ENCODE measurements at places on chromosomes 5 and 9. TPM values are rescaled to one million over a fixed set of nuclear protein-coding genes. Genes with fewer than 3 reads are reported as not detected.

The POLR3G gene
- total RNA-seq = 1.8 TPM

DNA sequence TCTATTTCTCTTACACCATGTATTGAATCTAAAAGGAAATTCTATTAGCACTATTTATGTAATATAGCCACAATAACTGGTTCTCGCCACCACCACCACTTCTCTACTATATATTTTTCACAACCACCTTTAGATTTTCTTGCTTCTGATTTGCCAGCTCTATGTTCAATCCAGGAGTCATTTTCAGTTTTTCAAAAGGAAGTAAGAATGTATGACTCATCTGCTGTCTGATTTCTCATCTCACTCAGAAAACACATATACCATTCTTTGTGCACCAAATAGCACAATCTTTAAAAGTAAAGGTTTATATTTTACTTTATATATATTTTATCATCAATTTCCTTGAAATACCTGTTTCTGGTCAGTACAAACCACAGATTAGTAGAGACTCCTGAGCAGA lies 1127.5 kb downstream of the TAF11L14 start:
- no peaks in the 10 kb centered on the region for H3K4me1 ChIP-seq
- no peak overlapping the region for H3K27ac ChIP-seq
- no peak overlapping the region for H3K4me3 ChIP-seq

DNA sequence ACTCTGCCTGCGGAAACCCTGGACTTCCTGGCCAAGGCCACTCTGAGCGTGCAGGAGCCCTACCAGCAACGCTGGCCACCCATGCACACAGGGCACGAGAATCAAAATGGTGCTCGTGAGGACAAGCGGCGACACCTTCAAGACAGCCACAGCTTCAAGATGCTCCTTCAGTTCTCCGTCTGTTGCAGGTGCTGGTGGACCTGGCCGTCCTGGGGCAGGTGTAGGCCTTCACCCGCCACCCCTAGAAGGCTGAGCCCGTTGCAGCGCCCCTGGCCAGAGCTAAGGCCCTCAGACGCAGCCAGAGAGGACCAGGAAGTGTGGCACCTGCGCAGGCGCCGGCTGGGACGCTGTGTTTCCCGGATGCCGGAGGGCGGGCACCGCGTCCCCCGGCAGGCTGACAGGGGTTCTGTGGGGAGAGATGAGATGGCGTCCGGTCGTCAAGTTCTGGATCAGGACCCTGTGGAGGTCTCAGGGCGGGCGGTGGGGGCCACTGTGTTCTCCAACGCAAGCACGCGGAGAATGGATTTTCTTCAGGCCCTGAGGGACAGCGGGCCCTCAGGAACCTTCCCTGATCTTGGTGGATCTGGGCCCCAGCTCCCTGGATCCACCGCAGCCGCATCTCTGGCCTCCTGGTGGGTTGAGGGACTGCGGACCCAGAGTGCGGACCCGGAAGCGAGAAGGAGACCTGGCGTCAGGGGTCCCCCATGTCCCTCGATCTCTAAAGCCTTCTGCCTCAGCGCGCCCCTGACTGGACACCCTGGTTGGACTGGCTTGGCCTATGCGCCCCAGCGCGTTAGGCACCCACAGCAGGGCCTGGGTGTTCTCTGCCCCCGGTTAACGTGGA lies 1770.8 kb upstream of the CDH9 start:
- no peaks in the 10 kb centered on the region for H3K36me3 ChIP-seq
- H3K27me3 ChIP-seq = no peaks in the 10 kb centered on the region
- DNase-seq = no peak
- H3K27ac ChIP-seq = no peak overlapping the region

- no peak overlapping the region for H3K27ac ChIP-seq
- no peaks in the 10 kb centered on the region for H3K4me1 ChIP-seq
- no peaks in the 10 kb centered on the region for H3K36me3 ChIP-seq
- peaks cover 4% of the 10 kb centered on the region for H3K27me3 ChIP-seq
- H3K4me3 ChIP-seq = no peak overlapping the region
These were observed 37.8 kb upstream of the RUFY1 start for GRCh38 chr5:179512452-179513000.

The GABRA1 gene
- not detected for total RNA-seq

The TAF11L5 gene
- total RNA-seq = not detected

The PRSS3 gene
- total RNA-seq = 0.65 TPM
